ENCODE measurements at places on chromosomes 4 and X. TPM values are rescaled to one million over a fixed set of nuclear protein-coding genes. Genes with fewer than 3 reads are reported as not detected.

DNA sequence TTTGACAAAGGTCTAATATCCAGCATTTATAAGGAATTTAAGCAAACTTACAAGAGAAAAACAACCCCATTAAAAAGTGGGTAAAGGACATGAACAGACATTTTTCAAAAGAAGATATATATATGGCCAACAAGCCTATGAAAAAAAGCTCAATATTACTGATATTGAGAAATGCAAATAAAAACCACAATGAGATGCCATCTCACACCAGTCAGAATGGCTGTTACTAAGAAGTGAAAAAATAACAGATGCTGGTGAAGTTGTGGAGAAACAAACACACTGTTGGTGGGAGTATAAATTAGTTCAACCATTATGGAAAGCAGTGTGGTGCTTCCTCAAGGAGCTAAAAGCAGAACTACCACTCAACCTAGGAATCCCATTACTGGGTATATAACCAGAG, 91.6 kb upstream of the EFHC2 start:
- no peak for DNase-seq
- H3K4me3 ChIP-seq = no peak overlapping the region
- no peaks in the 10 kb centered on the region for H3K4me1 ChIP-seq
- H3K36me3 ChIP-seq = no peaks in the 10 kb centered on the region
- H3K27me3 ChIP-seq = no peaks in the 10 kb centered on the region

GRCh38 chrX:54171527-54172250, 11.4 kb downstream of the FAM120C start:
- H3K4me3 ChIP-seq = no peak overlapping the region
- no peaks in the 10 kb centered on the region for H3K4me1 ChIP-seq
- H3K27ac ChIP-seq = no peak overlapping the region
- no peak for DNase-seq
- no peaks in the 10 kb centered on the region for H3K27me3 ChIP-seq
- H3K36me3 ChIP-seq = no peaks in the 10 kb centered on the region

GRCh38 chr4:155307731-155308277, 69.0 kb downstream of the MAP9 start:
- H3K4me1 ChIP-seq = no peaks in the 10 kb centered on the region
- H3K27ac ChIP-seq = no peak overlapping the region
- H3K27me3 ChIP-seq = no peaks in the 10 kb centered on the region

GRCh38 chrX:103830848-103831247, 1.2 kb downstream of the RAB9B start:
- no peaks in the 10 kb centered on the region for H3K4me1 ChIP-seq
- no peak for DNase-seq
- no peaks in the 10 kb centered on the region for H3K36me3 ChIP-seq
- no peaks in the 10 kb centered on the region for H3K27me3 ChIP-seq

SLC26A1 gene
- 0.21 TPM for total RNA-seq

DNA sequence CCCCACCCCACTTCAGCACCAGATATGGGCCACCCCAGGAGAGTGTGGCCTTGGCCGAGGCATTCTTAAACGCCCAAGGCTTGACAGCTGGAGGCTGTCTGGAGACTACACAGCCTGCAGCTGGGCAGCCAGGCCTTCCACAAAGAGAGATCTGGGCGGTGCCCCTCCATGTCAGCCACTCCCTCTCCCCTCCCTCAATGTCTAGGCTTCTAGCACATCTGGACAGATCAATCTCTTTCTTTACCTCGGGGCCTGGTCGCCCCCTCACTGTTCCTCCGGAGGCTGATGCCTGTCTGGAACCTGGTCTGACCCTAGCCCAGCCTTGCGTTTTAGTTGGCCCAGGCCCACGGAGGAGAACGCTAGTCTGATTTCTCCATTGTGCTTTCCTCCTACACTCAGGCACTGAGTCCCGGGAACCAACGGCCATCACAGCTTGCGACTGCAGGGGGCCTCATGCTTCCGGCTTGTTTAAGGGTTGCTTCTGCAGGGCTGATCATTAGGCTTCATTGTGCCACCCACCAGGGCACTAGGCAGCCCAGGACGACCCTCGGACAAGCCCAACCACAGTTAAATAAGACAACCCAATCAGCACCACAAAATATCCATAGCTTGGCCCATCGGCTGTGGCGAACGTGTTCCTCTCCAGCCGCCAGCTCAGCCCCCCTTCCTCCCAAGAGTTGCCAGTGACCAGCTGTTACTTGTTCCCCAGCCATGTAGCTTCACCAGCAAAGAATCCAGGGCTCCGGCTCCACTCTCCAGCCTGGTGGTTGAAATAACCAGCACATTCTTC, 200.6 kb downstream of the BCOR start:
- no peaks in the 10 kb centered on the region for H3K27me3 ChIP-seq
- DNase-seq = peak; percentile 85
- peak overlapping the region; percentile 81 for H3K27ac ChIP-seq
- H3K4me1 ChIP-seq = peaks cover 19% of the 10 kb centered on the region
- no peaks in the 10 kb centered on the region for H3K36me3 ChIP-seq
- no peak overlapping the region for H3K4me3 ChIP-seq

FHDC1 gene
- 12.4 TPM for total RNA-seq

- no peaks in the 10 kb centered on the region for H3K27me3 ChIP-seq
- peaks cover 4% of the 10 kb centered on the region for H3K4me1 ChIP-seq
- DNase-seq = peak; percentile 66
- peak overlapping the region; percentile 65 for H3K4me3 ChIP-seq
Observed at GRCh38 chr4:173333658-173334084, 487 bp downstream of the HMGB2 start.

TREX2 gene
- total RNA-seq = 8.9 TPM

ARL9 gene
- total RNA-seq = not detected

DNA sequence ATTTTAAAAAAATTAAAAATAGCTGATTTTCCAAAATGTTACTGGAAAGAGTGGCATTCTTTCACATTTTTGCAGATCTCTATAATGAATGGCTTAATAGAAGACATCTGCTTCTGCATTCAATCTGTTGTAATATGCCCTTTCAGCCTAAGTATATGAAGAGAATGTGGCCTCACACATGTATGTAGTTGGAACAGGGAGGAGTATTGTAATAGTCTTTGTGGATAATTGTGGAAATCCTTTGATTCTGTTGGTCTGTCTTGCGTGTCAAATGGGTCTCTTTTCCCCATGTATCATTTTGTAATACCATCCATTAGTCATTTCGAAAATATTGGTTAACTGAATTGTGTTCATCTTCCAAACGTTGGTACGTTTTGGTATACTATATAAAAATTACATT, 11.6 kb downstream of the TXLNG start:
- no peak overlapping the region for H3K4me3 ChIP-seq
- no peaks in the 10 kb centered on the region for H3K4me1 ChIP-seq
- no peak overlapping the region for H3K27ac ChIP-seq
- H3K36me3 ChIP-seq = no peaks in the 10 kb centered on the region

GRCh38 chr4:101238706-101239105, 108.6 kb downstream of the PPP3CA start:
- no peaks in the 10 kb centered on the region for H3K27me3 ChIP-seq
- H3K4me1 ChIP-seq = peaks cover 4% of the 10 kb centered on the region
- no peak overlapping the region for H3K27ac ChIP-seq
- no peak overlapping the region for H3K4me3 ChIP-seq
- H3K36me3 ChIP-seq = no peaks in the 10 kb centered on the region

- no peak overlapping the region for H3K4me3 ChIP-seq
- H3K4me1 ChIP-seq = peaks cover 23% of the 10 kb centered on the region
- H3K36me3 ChIP-seq = peaks cover 6% of the 10 kb centered on the region
Observed at GRCh38 chrX:153719238-153719637, 4.9 kb downstream of the BCAP31 start.

GRCh38 chr4:48774760-48775710, 5.0 kb downstream of the FRYL start:
- H3K27me3 ChIP-seq = no peaks in the 10 kb centered on the region
- DNase-seq = no peak
- H3K4me3 ChIP-seq = no peak overlapping the region
- no peak overlapping the region for H3K27ac ChIP-seq

- no peaks in the 10 kb centered on the region for H3K27me3 ChIP-seq
- peaks cover 6% of the 10 kb centered on the region for H3K4me1 ChIP-seq
- no peak for DNase-seq
- H3K4me3 ChIP-seq = no peak overlapping the region
- no peak overlapping the region for H3K27ac ChIP-seq
- H3K36me3 ChIP-seq = no peaks in the 10 kb centered on the region
Observed at GRCh38 chr4:1737666-1738065, 16.3 kb downstream of the TACC3 start.

DNA sequence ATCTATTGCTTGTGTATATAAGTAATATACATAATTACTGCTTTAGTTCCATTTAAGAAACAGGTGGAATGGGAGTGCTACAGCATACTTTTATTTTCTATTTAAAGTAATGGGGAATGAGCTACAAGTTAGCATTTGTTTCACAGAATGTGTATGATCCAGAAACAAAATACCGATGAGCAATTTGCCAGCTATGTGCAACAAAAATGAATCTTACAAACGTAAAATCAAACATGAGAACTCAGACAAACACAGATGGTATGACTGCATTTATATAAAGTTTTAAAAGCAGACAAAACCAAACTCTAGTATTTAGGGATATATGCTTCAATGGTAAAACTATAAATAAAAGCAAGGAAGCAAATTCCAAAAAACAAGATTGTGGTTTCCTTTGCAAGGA, 141.7 kb downstream of the PAPSS1 start:
- no peak for DNase-seq
- no peaks in the 10 kb centered on the region for H3K4me1 ChIP-seq
- H3K36me3 ChIP-seq = no peaks in the 10 kb centered on the region
- H3K4me3 ChIP-seq = no peak overlapping the region
- H3K27me3 ChIP-seq = no peaks in the 10 kb centered on the region

DNA sequence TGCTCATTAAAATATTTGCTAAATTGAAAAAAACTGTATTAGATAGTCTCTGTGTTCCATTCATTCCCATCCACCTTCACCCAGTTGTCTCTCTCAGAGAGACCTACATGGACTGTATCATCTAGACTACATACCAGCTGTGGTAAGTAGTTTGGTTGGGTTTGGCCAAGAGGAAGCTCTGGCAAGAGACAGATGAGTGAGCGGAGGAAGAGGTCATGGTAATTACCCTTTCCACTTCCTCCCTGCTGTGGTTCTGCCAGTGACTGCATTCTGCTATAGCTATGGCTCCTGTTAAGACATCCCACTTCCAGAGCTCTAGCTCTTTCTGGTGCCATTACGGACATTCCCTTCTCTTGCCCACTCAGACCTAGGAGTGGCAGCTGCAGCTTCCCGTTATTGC, 239.0 kb upstream of the MID1 start:
- H3K4me1 ChIP-seq = no peaks in the 10 kb centered on the region
- no peak overlapping the region for H3K27ac ChIP-seq
- H3K36me3 ChIP-seq = no peaks in the 10 kb centered on the region
- no peak for DNase-seq
- no peak overlapping the region for H3K4me3 ChIP-seq
- H3K27me3 ChIP-seq = no peaks in the 10 kb centered on the region

- no peak for DNase-seq
- no peak overlapping the region for H3K27ac ChIP-seq
- H3K4me3 ChIP-seq = no peak overlapping the region
Observed at GRCh38 chr4:182126603-182127002, 116.6 kb upstream of the TENM3 start.

- no peak for DNase-seq
- H3K27ac ChIP-seq = no peak overlapping the region
Observed at GRCh38 chr4:113665036-113665435, 96.5 kb downstream of the CAMK2D start.

- no peaks in the 10 kb centered on the region for H3K4me1 ChIP-seq
- no peak for DNase-seq
- no peak overlapping the region for H3K4me3 ChIP-seq
- no peaks in the 10 kb centered on the region for H3K36me3 ChIP-seq
Observed at GRCh38 chr4:18445110-18445509, 423.6 kb upstream of the LCORL start.

PROM1 gene
- total RNA-seq = 0.67 TPM

FGF2 gene
- total RNA-seq = 4.0 TPM

TRIM61 gene
- total RNA-seq = 5.5 TPM

PRDM8 gene
- 1.8 TPM for total RNA-seq

GRCh38 chrX:56785442-56785841, 56.4 kb downstream of the NBDY start:
- H3K4me3 ChIP-seq = no peak overlapping the region
- no peak overlapping the region for H3K27ac ChIP-seq
- peaks cover 10% of the 10 kb centered on the region for H3K4me1 ChIP-seq
- no peaks in the 10 kb centered on the region for H3K27me3 ChIP-seq
- no peaks in the 10 kb centered on the region for H3K36me3 ChIP-seq

- H3K4me3 ChIP-seq = no peak overlapping the region
- H3K27me3 ChIP-seq = no peaks in the 10 kb centered on the region
- H3K36me3 ChIP-seq = no peaks in the 10 kb centered on the region
Observed at GRCh38 chrX:65635822-65636221, 31.6 kb upstream of the MSN start.

- no peak overlapping the region for H3K4me3 ChIP-seq
- no peak overlapping the region for H3K27ac ChIP-seq
- no peak for DNase-seq
Observed at GRCh38 chr4:155811083-155811482, 52.3 kb downstream of the GUCY1B1 start.

BTC gene
- 7.7 TPM for total RNA-seq

TMEM144 gene
- total RNA-seq = 34.3 TPM

GRCh38 chr4:85603437-85604336, 128.7 kb downstream of the ARHGAP24 start:
- no peak overlapping the region for H3K4me3 ChIP-seq
- no peak for DNase-seq
- no peaks in the 10 kb centered on the region for H3K27me3 ChIP-seq
- H3K36me3 ChIP-seq = no peaks in the 10 kb centered on the region

DNA sequence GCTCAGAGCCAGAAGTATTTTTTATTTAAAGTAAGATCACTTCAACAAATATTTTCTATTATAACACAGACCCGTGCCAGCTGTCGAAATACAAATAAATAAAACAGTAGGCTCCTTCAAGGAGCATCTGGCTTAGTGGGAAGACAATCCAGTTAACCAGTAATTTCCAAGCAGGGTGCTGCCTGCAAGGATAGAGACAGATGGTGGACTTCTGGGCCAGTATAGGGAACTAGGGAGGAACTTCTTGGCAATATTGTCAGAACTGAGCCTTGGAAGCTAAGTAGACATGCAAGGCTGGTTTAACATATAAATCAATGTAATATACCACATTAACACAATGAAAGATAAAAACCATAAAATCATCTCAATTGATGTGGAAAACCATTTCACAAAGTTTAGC, 17.0 kb upstream of the MTMR1 start:
- H3K27ac ChIP-seq = no peak overlapping the region
- no peaks in the 10 kb centered on the region for H3K27me3 ChIP-seq
- H3K36me3 ChIP-seq = no peaks in the 10 kb centered on the region
- DNase-seq = no peak
- no peaks in the 10 kb centered on the region for H3K4me1 ChIP-seq
- no peak overlapping the region for H3K4me3 ChIP-seq

Data from thyroid gland (tissue), 4 donors.